ENCODE measurements at places on chromosomes 5 and 9.

- DNase-seq = no peak
Measured at GRCh38 chr9:32926911-32927310, 74.5 kb downstream of the APTX start.

- no peak for DNase-seq
Measured at GRCh38 chr9:37144762-37145161, 24.4 kb downstream of the ZCCHC7 start.

DNA sequence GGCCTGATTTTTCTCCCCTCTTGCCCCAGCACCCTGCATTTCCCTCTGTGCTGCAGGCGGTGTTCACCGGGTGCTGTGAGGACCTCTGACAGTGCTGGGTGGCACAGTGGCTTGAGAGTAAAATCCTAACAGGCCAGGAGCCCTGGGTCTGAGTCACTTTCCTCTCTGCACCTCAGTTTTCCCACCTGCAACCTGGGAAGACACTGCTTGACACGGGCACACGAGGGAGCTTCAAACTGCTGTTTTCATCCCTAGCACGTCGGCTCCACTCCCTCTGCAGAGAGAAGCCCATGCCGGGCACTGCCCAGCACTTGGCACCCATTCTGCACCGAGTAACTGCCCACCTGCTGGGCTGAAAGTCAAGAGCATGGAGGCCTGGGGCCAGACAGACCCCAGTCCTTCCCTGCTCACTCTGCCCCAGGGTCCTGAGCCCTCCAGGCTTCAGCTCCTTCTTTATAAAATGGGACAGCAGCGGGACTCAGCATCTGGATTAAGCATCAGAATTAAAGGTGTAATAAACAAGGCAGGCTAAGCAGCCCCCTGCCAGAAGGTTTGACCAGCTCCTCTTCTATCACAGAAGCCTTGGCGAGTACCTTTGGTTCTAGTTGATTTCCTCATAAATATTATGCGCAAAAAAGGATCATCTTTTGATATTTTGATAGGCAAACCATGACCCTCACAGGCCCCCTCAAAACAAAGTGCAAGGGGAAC is 5.2 kb downstream of the GFI1B start:
- no peak for DNase-seq

DNA sequence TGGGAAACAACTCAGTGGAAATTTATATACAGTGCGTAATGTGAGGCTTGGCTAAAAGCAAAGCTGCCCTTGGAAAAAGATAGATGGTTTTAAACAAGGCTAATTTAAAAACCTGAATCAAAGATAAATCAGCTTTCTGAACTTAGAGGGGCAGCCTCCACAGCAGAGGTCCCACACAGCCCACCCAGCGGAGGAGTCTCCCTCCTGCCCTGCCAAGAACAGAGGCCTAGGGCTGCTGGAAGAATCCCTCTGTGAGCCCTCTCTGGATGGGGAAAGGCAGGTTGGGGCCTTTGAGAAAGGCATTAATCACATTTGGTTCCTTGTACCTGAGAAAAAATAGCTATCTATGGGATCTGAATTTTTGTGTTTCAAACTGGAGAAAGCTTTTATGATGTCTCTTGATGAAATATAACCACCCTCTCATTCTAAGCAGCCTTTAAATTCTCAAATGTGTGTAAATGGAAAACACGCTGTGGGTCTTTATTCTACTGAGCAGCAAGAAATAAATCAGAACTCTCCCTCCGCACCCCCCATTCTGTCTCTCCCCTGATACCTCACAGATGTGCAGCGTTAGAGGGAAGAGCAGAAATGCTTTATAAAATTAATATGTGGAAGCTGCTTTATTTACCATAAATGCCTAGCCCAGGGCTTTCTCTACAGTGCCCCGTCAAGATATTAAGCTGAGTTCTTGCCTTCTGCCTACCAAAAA is 329.2 kb downstream of the EFNA5 start:
- no peak for DNase-seq

- DNase-seq = peak; percentile 57
Measured at GRCh38 chr5:177426566-177427210, at the start of gene GRK6. TSS of gene GRK6 (plus strand) at chr5:177426676. CDS start at chr5:177426846, 170 bp downstream.

- DNase-seq = no peak
Measured at GRCh38 chr9:88831713-88832407, 159.4 kb upstream of the S1PR3 start.

DNA sequence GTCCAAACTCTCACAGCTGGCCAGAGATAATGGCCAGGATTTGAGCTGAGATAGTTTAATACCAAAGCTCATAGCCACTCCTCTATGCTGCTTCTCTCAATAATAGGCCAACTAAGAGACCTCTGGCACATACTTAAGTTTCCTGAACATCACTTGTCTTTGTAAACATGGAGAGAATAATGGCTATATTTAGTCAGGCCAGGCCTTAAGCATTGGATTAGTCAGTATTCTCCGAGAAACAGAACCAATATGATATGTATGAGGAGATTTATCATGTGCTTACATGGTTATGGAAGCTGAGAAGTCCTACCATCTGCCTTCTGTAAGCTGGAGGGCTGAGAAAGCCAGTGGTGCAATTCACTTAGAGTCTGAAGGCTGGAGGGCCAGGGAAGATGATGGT is 45.4 kb downstream of the CFAP95 start:
- no peak for DNase-seq

DNA sequence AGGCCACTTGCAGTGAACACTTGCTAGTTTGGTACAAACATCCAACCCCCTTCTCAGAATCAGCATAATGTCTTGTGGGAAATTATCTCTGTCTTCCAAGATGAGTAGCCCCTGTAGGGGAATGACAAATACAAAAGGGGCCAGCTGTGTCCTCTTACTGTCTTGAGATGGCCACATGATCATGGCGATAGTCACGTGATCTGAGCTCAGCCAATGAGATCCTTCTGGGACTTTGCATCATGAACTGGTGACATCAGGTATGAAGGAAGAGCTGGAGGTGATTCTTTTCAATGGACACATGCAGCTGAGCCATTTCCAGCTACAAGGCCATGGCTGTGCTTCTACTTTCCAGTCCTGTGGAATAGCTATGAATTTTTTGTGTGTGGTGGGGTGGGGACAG is 206.3 kb downstream of the IRX1 start:
- no peak for DNase-seq

DNA sequence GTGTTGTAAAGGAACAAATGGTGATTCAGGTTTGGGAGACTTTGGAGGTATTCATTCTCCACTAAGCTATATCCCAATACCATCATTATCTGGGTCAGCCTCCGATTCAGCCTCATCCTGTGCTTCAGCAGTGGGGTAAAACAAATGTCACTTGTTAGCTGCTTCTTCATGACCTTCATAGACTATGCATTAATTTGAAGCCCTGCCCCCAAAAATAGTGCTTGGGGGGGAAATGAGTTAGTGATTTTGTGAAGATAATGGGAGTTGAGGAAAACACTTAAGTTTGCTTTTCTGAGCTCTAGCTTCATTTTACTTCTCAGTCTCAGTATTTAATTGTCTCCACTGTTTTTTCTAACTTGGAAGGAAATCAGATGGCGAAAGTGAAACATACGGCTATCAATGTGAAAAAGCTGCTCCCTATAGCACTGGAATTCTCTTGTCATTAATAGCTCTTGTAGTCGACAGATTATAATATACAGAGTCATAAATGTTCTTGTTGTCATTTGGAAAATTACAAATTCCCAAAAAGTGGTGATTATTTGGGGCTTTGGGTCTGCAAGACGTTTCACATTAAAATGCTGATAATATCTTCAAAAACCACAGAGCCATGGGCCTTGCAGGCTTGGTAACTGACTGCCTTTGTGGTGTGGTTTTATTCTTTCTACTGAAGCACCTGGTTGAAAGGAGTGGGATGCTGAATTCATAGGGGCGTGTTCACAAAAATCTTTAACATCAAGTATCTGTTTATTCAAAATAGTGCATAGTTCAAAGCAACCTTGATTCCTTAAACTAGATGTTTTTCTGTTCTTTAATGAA is 40.0 kb downstream of the PIK3R1 start:
- no peak for DNase-seq

DNA sequence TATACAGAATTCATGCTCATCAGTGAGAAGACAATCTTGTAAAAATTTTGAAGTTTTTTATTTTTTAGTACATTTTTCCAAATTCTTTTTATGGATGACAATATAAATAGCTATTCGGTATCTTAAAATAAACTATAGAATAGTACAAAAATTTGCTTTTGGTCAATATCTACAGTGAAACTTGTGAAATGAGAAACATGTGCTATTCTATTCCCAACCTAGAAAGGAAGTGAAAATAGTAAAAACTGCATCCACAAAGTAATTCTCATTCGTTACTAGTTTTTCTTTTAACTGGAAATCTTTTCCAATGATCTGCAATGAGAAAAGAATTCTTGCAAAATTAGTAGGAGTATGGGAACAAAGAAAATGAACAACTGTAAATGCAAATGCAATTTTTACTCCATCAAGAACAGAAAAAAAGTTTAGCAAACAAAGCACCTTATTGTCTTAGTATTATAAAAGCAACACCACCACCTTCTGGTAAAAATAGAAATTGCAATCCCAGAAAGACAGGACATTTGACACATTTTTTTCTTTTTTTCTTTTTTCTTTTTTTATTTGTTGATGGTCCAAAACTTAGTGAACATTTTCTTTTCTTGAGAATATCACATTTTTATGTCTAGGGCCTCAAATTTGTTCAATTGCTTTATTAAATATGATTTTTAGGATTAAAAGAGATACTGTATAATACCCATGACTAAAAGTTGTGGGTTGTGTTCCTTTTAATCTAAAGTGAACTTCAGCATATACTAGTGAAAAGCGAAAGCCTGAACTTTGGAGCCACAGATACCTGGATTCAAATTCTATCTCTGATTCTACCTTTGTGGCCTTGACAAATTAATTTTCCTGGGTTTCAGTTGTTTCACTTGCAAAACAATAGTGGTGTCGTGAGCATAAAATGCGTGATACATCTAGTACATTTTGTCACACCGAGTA is 72.3 kb downstream of the SLCO4C1 start:
- no peak for DNase-seq

DNA sequence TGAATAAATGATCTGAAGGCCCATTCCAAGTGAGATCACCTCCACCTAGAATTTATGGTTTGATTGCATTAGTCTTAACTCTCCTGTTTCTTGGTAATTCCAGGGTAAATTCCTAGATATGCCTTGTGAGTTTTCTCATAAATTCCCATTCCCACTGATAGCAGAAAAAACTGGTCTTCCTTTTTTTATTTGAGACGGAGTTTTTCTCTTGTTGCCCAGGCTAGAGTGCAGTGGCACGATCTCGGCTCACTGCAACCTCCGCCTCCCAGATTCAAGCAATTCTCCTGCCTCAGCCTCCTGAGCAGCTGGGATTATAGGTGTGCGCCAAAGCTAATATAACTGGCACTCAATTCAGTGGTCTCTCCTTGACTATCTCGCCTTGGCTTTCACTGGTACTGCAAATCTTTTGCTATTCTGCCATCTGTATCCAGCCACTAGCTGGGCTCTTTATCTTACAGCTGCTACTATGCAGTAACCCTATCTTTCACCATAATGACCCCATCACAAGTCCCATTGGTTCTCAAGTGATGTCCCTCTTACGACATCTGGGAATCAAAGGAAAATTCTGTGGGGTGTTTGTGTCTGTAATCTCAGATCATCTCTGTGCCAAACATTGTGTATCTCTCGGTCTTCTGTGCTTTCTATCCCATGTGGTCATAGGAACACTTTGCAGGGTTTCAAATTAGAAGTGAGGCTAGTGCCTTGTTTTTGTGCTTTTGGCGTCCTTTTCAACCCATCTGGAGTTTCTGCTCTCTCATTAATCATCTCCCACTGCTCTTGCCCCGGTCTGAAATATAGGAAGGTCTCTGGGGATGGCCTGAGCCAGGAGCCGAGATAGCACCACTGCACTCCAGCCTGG is 14.4 kb downstream of the HNRNPK start:
- DNase-seq = no peak

DNA sequence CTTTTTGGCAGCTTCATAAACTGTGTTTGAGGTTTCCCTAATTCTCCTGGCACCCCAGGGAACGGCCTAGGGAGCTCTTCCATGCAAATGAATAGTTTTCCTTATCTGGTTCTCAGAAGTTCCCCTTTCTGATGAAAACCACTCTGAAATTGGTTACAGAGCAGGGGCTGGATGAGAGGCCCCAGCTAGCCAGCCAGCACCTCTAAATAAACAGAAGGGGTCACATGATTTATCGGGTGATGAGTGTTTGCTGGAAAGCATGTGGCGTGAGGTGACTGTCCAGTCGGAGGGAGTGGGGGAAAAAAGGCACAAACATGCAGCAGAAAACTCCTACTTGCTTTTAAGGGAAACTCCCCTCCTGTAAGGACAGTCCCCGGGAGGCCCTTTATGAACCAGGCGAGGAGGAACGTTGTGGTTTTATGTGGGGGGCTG is 261.2 kb upstream of the ANKRD55 start:
- DNase-seq = no peak

DNA sequence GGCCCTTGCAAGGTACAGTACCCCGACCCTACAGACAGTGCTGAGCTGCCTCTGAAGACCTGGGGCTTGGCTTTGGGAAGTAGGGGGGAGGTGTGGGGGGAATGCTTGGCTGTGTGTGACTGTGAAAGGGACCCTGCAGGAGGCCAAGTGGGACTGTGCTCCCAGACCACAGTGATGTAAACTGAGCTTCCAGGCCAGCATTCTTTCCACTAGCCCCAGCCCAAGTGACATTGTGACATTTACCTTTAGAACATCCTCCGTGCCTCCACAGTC is 31.2 kb downstream of the HMCN2 start:
- no peak for DNase-seq

GRCh38 chr9:91693226-91693625 is 256.8 kb downstream of the ROR2 start:
- no peak for DNase-seq

DNA sequence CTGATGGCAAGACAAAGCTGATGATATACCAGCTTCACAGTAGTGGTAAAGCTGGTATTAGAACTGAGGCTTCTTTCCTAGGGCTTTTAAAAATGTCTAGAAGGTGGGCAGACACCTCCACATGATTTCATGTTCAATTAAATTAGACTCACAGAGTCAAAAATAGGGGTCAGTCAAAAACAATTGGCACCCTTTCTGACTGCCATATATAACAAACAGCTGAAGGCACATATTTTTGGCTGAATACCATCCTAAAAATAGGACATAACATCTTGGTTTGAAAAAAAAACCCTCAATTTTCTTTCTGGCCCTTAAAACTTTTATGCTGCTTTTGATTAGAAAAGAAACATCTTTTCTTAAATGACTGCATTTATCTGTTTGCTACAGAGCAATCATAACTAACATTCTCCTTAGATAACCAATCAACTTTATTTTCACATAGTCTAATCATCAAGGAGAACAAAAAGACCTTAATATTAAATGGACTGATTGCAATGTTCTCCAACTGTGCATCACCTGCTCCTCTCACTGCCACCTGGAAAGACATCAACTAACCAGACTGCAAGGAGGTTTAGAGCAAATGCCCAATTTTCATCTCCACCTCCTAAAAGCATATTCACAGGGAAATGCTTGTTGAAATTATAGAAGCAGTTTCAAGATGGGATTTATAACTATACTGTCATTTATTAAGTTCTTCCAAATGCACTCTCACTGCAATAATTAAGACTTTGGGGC is 3.2 kb downstream of the SGTB start:
- no peak for DNase-seq

- DNase-seq = no peak
Measured at GRCh38 chr5:61817472-61818326, 485.6 kb downstream of the ZSWIM6 start.

Measured in activated T-helper 1 cell treated with anti-CD3 and anti-CD28 coated beads, Interleukin-2, amount 50 U/mL, for 16 hours (primary cell).